Stimulated activated CD4-positive, alpha-beta T cell treated with anti-CD3 and anti-CD28 coated beads, Interleukin-4, amount 100 ng/mL, for 4 hours (primary cell): ENCODE measurements at places on chromosomes 4 and X.

GRCh38 chrX:107861056-107861455 lies 35.4 kb downstream of the MID2 start:
- DNase-seq = no peak

DNA sequence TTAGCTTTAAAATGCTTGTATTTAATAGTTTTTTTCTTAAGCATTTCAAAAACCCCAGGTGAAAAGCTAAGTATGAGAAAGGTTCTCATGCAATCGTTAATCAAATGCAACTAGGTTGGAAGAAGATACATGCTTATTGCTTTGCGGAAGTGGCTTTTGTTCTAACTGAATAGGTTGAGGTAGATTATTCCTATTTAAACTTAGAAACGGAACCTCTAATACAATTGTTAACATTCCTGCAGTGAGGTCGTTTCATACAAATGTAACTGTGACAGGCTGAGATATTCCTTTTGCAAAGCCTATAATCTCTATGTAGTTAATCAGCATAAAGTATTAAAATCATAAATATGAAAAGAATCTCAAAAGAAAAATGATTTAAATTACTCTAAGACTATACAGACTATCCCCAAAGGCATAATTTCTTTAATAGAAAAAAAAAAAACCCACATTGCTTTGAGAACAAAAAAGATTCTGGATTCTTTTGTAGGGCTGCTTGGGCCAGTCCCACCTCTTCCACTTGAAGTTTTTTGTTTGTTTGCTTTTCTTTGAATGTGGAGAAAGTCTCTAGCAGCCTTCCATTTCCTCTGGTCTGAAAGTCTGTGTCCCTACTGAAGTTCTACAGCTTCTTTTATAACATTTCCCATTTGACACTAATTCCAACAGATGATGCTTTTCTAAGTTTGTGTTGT lies 25.6 kb upstream of the SORBS2 start:
- DNase-seq = no peak

DNA sequence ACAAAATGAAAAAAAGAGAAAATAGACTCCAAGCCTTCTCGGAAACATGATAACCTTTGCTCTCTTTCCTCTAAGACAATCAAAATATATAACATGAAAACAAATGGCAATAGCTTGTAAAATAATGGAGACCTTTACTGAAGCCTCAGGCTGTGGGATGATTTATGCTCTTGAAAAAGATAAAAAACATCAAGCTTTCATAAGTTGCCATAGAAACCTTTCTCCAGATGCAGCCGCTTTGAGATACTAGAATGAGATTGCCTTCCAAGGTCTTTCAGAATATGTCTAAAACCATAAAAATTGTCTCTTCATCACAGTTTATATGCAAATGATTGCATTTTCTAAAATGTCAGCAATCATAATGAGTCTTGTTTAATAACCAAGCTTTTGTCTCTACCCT lies 31.6 kb downstream of the MAOB start:
- no peak for DNase-seq

- DNase-seq = no peak
These were observed 17.7 kb upstream of the SLC7A11 start for GRCh38 chr4:138259824-138260223.

DNA sequence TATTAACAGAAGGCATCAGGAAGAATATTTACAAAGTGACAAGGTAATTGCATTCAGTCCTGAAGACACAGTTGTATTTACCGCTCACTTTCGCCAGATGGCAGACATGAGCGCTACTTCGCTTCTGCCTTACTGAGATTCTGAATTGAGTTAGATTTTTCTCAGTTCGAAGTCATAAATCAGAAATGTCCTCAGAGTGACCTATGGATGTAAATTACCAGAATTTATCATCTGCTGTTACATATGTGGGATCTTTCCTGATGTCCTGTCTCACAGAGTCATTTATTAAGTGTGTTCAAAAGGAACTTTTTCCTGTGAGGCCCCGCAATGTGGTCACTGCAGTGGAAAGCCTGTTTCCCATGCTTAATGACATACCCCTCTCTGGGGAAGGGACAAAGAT lies 97.3 kb upstream of the DCLK2 start:
- peak; percentile 15 for DNase-seq
